IPS DF 6.9 (cell line): ENCODE measurements at places on chromosomes 2 and 18.

DNA sequence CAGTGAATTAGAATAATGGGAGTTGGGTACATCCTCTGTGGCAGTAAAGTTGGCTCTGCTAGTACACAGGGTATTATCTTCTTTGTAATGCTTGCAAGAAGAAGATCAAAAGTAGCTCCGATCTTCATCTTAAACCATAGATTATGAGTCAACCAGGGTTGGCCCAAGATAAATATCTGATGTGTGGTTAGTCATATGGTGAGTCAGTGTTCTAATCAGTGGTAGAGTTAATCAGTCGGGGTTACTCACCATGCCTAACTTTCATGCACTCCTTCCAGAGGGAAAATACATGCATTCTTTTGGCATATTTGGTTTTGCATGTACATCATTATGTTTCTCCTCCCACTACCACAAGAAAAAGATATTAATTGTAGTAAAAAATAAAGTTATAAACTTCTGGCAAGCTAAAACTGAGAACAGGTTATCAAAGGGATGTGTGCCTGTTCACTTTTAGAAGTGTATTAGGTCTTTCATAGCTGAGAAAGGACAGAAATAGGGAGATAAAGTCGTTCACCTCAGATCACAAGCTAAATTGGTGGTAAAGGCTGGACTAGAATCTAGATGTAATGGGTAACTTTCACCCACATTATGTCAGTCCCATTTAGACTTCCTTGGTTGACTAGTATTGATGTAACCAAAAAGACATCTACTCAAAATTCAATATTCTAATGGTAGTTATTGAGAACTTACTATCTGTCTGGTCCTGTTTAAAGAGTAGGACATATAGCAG lies 684.4 kb downstream of the IRS1 start:
- H3K4me3 ChIP-seq, result no peak overlapping the region
- H3K36me3 ChIP-seq, result no peaks in the 10 kb centered on the region
- H3K27me3 ChIP-seq, result no peaks in the 10 kb centered on the region
- no peak overlapping the region for H3K27ac ChIP-seq
- no peaks in the 10 kb centered on the region for H3K4me1 ChIP-seq
- no peak for DNase-seq

GRCh38 chr18:24388957-24389356 lies 8.7 kb downstream of the OSBPL1A start:
- H3K4me3 ChIP-seq, result no peak overlapping the region
- DNase-seq, result no peak
- H3K4me1 ChIP-seq, result no peaks in the 10 kb centered on the region
- H3K27me3 ChIP-seq, result no peaks in the 10 kb centered on the region

DNA sequence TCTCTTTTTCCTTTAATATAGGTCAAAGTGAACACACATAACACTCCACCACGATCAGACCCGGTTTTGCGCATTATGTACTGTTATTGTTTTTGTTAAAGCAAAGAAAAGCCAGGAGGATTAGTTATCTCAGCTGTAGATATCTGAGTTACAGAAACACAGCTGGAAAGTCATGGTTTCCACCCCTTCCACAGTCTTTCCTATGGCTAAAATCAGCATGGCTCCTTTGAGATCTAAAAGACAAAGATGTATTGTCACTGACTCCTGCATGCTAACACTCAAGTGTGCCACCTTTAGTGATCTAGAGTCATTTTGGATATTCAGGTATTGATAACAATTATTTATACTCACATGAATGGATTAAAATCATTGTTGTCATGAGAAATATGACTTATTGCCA lies 260.0 kb downstream of the FIGN start:
- no peak overlapping the region for H3K4me3 ChIP-seq
- H3K36me3 ChIP-seq, result no peaks in the 10 kb centered on the region
- DNase-seq, result no peak
- no peaks in the 10 kb centered on the region for H3K27me3 ChIP-seq
- peaks cover 1% of the 10 kb centered on the region; the same call in 1 of the 2 replicates for H3K4me1 ChIP-seq
- no peak overlapping the region for H3K27ac ChIP-seq

GRCh38 chr18:8249811-8250210 lies 359.4 kb upstream of the RAB12 start:
- no peaks in the 10 kb centered on the region for H3K36me3 ChIP-seq
- DNase-seq, result no peak
- H3K4me1 ChIP-seq, result peaks cover 5% of the 10 kb centered on the region
- no peaks in the 10 kb centered on the region for H3K27me3 ChIP-seq
- H3K27ac ChIP-seq, result no peak overlapping the region
- no peak overlapping the region for H3K4me3 ChIP-seq

GRCh38 chr2:128454980-128455720 lies 136.5 kb upstream of the HS6ST1 start:
- no peak overlapping the region for H3K27ac ChIP-seq
- DNase-seq, result no peak
- H3K4me3 ChIP-seq, result no peak overlapping the region
- H3K36me3 ChIP-seq, result no peaks in the 10 kb centered on the region
- H3K27me3 ChIP-seq, result no peaks in the 10 kb centered on the region
- H3K4me1 ChIP-seq, result no peaks in the 10 kb centered on the region

DNA sequence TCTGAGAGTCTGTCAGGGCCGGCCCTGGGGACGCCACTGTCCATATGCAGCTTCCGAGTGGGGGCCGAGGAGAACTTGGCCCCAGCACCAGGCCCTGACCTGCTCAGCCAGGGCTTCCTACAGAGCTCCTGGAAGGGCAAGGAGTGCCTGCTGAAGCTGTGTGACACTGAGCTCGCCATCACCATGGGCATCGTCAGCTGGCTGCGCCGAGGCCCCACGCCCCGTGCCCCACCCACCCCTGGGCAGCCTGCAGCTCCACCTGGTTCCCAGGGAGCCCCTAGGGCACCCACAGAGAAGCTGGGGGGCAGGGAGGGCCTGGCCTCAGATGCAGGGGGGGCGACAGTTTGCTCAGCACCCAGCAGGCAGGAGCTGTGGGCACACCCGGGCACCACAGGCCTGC lies 8.1 kb downstream of the AMER3 start:
- no peaks in the 10 kb centered on the region for H3K4me1 ChIP-seq
- no peak overlapping the region for H3K4me3 ChIP-seq
- no peak overlapping the region for H3K27ac ChIP-seq
- no peak for DNase-seq

DNA sequence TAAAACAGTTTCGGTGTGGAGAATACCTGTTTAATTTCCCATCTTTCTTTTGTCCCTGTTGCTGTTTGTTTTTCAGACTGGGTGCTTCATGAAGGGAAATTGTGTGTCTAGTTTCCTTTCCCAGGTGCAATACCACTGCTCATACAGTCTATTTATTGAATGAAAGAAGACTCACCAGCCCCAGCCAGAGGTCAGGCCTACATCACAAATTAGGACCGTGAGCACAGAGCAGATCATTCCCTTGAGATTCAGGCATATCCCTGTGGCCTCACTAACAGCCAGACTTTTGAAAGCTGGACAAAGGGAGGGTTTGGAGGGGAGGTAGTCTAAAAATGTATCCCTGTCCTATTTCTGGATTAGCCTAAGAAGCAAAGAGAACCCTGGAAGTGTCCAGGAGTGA lies 278.9 kb downstream of the IRS1 start:
- DNase-seq, result no peak
- no peaks in the 10 kb centered on the region for H3K4me1 ChIP-seq
- H3K27ac ChIP-seq, result no peak overlapping the region
- H3K27me3 ChIP-seq, result no peaks in the 10 kb centered on the region
- no peaks in the 10 kb centered on the region for H3K36me3 ChIP-seq

GRCh38 chr18:789397-789796 lies 22.6 kb downstream of the YES1 start:
- DNase-seq, result no peak
- H3K36me3 ChIP-seq, result no peaks in the 10 kb centered on the region
- H3K4me3 ChIP-seq, result no peak overlapping the region
- H3K27ac ChIP-seq, result no peak overlapping the region
- H3K4me1 ChIP-seq, result no peaks in the 10 kb centered on the region

- H3K27ac ChIP-seq, result no peak overlapping the region
- H3K27me3 ChIP-seq, result peaks cover 13% of the 10 kb centered on the region
- 0 out of 2 replicates have a peak, but pooled peaks cover 1% of the 10 kb centered on the region for H3K4me1 ChIP-seq
- no peak overlapping the region for H3K4me3 ChIP-seq
Observed at GRCh38 chr2:136112317-136113208, 5.4 kb downstream of the CXCR4 start.

DNA sequence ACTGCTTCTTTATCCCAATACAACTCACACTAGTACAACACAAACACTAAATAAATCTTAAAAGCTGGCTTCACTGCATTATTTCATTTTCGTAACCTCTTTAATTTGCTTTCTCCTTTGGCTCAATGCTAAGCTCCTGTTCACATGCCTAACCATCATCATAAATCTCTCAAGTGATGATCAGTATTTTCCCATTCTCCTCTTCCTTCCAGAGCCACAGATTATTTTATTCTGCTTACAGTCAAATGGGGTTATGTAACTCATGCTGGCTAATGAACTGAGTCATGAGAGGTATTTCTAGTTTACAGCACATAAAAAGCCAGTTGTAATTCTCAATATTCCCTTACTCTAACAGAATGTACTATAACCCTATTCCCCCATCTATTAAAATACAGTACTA lies 350.4 kb upstream of the ZC3H15 start:
- no peak overlapping the region for H3K27ac ChIP-seq
- no peak for DNase-seq
- H3K4me1 ChIP-seq, result no peaks in the 10 kb centered on the region
- H3K27me3 ChIP-seq, result no peaks in the 10 kb centered on the region
- no peaks in the 10 kb centered on the region for H3K36me3 ChIP-seq
- no peak overlapping the region for H3K4me3 ChIP-seq

- no peak for DNase-seq
- no peaks in the 10 kb centered on the region for H3K27me3 ChIP-seq
- H3K36me3 ChIP-seq, result no peaks in the 10 kb centered on the region
- peaks cover 7% of the 10 kb centered on the region for H3K4me1 ChIP-seq
Observed at GRCh38 chr2:151264157-151264825, 2.6 kb upstream of the RBM43 start.

- 0 out of 2 replicates have a peak, but pooled peaks cover 3% of the 10 kb centered on the region for H3K36me3 ChIP-seq
- no peaks in the 10 kb centered on the region for H3K27me3 ChIP-seq
- DNase-seq, result no peak
- no peak overlapping the region for H3K27ac ChIP-seq
- no peaks in the 10 kb centered on the region for H3K4me1 ChIP-seq
Observed at GRCh38 chr2:48092846-48093803, 186.8 kb upstream of the FBXO11 start.

DNA sequence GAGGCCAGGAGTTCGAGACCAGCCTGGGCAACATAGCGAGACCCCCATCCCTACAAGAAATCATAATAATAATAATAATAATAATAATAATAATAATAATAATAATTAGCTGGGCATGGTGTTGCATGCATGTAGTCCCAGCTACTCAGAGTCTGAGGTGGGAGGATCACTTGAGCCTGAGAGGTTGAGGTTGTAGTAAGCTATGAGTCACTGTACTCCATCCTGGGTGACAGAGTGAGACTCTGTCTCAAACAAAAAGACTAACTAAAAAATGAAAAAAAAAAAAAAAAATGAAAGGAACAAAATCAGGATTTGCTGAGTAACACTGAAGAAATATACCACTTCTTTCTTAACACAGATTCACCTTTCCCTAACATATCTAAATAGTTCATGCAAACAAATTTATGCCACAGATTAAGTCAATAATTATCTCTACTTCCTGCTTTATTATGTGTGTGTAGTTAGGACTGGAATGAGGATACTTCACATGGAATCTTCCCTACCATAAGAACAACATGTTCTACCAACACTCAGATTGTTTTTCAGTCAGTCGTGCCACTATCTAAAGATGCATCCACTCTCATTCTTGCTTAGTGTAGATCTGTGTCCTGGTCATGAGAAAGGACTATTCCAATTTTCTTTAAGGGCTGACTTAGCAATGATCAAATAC lies 928.7 kb downstream of the SLC4A3 start:
- no peak for DNase-seq
- no peak overlapping the region for H3K27ac ChIP-seq
- no peaks in the 10 kb centered on the region for H3K4me1 ChIP-seq
- no peaks in the 10 kb centered on the region for H3K36me3 ChIP-seq

DNA sequence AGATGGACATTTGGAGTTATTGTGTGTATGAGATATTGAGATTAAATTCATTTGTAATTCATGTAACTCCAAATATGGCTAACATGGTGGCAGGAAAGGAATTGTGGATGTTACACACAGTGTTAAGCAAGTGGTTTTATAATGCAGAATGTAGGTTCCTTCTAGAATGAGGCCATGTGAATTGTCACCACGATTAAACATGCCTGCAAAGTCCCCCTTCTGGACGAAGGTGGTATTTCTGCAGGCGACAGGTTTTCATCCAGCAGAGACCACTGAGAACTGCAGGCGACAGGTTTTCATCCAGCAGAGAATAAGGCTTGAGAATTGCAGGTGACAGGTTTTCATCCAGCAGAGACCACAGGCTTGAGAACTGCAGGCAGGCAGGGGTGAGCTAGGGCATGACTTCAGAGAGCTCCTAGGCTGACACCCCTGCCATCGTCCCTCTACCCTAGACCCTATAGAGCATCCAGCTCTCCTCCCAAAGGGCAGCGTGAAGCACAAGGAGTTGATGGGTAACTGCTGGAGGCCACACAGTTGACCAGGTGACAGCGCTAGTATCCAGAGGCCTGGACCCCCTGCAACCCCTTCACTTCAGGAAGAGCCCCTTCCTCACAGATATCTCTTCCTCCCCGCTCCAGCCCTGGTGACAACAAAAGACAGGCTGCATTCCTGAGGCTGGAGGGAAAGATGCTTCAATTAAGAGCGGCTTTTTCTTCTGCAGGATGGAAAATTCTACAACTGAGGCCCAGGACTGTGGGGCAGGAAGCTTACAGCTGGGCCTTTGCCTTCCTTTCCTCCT lies 175.8 kb downstream of the LOXHD1 start:
- no peaks in the 10 kb centered on the region; the same call in 1 of the 2 replicates for H3K36me3 ChIP-seq
- no peak for DNase-seq
- H3K4me3 ChIP-seq, result no peak overlapping the region
- peaks cover 4% of the 10 kb centered on the region; the same call in 1 of the 2 replicates for H3K4me1 ChIP-seq
- H3K27me3 ChIP-seq, result no peaks in the 10 kb centered on the region
- H3K27ac ChIP-seq, result no peak overlapping the region

- no peak overlapping the region for H3K27ac ChIP-seq
- H3K4me3 ChIP-seq, result no peak overlapping the region
- no peaks in the 10 kb centered on the region for H3K4me1 ChIP-seq
- DNase-seq, result no peak
- H3K36me3 ChIP-seq, result peaks cover 8% of the 10 kb centered on the region; the same call in 1 of the 2 replicates
Observed at GRCh38 chr2:208320686-208321085, 54.6 kb downstream of the PIKFYVE start.

- no peak overlapping the region for H3K27ac ChIP-seq
- H3K4me1 ChIP-seq, result no peaks in the 10 kb centered on the region; the same call in 1 of the 2 replicates
- no peaks in the 10 kb centered on the region for H3K36me3 ChIP-seq
- DNase-seq, result peak; percentile 22
- no peak overlapping the region for H3K4me3 ChIP-seq
- H3K27me3 ChIP-seq, result no peaks in the 10 kb centered on the region
Observed at GRCh38 chr2:108106731-108107130, 120.4 kb downstream of the SLC5A7 start.

DNA sequence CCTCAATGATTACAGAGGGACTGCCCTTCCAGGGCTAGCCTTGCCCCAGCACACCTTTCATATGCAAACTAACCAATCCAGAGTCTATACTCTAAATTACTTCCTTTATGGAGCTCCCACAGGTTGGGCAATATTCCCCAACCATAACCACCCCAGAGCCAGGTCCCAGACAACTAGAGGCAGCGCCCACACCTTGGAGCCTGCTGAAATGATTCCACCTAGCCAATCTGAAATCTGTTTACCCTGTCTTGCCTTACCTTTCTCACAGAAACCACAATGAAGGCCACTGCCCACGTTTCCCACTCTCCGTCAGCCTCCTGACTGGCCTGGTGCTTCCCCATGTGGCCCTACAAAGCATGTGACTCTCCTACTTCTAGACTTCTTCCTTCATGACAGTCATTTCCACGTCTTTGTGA lies 62.0 kb downstream of the REEP1 start:
- H3K27ac ChIP-seq, result no peak overlapping the region
- DNase-seq, result no peak
